Pons (tissue), 1 donor: ENCODE measurements at places on chromosomes 3 and 15.

DNA sequence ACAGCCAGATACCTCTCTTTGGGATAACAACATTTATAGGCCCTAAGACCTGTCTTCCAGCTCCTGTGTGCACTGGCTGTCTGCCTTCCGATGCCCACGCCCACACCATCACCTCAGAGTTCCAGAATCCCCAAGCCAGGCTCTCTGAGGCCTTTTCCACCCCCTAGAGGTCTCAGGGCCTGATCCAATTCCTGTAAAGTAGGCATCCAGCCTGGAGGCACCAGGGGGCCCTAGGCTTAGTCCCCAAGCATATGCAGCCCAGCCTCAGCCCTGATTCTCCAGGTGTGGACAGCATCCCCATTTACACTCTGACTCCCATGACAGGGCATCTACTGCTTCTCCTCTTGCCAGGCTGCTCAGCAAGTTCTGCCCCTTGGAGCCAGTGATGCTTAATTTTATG is 72.7 kb upstream of the CORO2B start:
- no peak for DNase-seq

- DNase-seq = no peak
Measured at GRCh38 chr15:52661909-52662308, 17.3 kb downstream of the ATOSA start.

DNA sequence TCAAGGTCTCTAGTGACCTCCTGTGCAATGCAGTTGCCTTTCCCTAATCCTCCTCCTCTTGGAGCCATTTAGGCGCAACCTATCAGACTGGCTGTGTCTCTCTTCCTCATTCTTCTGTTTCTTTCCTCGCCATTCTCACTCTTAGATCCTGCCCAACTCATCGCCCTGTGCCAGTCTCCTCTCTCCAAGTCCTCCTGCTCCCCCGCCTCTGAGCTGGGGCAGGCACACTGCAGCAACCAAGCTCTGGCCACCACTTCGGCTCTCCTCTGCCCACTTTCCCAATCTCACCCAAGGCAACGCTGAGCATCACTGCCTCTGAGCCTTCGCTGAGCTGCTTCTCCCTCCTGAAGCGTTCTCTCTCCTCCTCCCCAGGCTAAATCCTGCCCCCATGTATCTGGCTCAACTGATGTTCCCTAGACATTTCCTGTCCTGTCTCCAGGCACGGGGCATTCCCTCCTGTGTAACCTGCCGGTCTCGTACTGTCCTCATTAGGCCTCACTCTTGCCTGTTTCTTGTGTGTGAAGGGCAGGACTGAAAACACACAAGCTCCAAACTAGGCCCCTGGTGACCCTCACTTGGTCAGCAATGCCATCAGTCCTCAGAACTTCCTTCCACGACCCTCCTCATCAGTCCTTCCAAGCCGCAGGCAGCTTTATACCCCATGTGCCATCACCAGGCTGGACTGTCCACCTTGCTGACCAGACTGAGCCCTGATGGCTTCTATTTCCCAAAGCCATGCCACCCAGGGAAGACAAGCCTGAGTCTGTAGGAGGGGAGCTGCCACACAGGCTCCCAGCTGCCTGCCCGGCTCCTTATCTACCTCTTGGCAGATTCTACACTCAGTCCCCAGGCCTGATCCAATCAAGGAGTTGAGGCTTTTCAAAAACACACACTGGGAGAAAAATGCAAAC is 85.6 kb downstream of the SEC22A start:
- DNase-seq = no peak

- no peak for DNase-seq
Measured at GRCh38 chr3:111695636-111696117, 100.5 kb upstream of the ZBED2 start.

- DNase-seq = no peak
Measured at GRCh38 chr3:170982733-170983132, 43.8 kb downstream of the SLC2A2 start.

DNA sequence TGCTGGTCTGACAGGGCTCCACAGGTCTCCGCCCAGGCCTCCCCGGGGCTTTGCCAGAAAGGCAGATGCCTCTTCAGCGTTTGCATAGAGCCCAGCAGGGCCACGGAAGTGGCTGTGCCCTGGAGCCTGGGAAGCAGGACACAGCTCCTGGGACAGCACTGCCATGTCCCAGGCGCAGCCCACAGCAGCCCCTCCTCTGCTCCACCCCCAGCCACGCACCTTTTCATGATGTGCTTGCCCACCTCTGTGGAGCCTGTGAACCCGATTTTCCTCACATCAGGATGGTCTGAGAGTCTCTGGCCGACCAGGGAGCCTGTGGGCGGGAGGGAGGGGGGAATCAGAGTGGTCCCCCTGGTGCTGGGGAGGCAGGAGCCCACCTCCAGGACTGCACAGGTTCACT is 33.9 kb upstream of the SLC41A3 start:
- DNase-seq = no peak

DNA sequence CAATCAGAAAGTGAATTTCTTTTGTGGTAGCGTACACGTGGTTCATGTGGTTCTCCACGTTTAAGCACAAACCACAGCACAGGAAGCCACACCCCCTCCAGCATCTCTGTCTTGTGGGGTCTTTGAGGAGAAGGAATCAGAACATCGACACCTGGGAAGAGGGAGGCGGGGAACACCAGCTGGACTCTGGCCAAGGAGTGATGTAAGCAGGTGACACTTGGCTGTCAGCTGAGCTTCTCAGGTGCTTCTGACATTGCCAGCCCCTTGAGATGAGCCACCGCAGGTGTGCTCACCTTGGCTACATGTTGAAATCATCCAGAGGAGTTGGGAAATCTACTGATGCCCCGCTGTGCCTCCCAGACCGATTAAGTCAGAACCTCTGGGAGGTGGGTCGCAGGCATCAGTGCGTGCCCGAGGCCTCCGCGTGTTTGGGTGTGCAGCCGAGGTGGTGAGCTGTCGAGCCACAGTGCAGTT is 85.0 kb downstream of the FAM81A start:
- DNase-seq = no peak

GRCh38 chr3:63051920-63052319 is 176.7 kb upstream of the CADPS start:
- DNase-seq = no peak

- no peak for DNase-seq
Measured at GRCh38 chr15:88982304-88982945, 69.2 kb upstream of the MFGE8 start.

DNA sequence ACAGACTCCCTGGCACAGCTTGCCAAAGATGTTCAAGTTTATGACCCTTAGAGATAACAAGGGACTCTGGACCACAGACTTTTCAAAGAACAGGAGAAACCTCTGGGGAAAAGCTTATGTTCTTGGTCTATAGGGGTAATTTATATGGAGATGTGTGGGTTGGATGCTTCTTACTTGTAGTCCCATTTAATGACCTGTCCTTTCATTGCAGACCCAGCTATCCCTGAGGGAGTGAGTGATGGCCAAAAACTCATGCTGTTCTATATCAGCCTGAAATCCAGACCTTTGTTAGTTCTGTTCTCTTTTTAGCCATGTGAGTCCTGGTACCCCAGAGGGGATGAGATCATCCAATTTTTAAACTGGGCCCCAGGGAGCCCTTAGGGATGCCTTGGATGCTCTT is 43.7 kb upstream of the MRPL3 start:
- DNase-seq = no peak

DNA sequence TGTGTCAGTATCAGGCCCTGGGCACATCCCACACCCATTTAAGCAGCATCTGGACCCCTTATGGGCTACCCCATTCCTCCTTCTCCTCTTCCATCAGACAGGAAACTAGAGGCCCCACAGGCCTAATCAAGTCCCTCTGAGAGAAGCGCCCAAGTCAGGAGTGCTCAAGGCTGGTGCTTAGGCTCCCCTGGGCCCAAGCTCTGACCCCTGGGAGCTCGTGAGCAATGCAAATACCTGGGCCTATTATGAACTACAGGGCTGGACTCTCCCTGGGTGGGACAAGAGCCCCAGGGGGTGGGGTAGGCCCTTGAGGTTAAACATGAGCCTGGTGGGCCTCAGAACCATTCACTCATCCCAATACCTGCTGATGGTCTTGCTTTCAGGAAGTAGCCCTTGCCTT is 57.4 kb downstream of the SEMA3G start:
- no peak for DNase-seq

DNA sequence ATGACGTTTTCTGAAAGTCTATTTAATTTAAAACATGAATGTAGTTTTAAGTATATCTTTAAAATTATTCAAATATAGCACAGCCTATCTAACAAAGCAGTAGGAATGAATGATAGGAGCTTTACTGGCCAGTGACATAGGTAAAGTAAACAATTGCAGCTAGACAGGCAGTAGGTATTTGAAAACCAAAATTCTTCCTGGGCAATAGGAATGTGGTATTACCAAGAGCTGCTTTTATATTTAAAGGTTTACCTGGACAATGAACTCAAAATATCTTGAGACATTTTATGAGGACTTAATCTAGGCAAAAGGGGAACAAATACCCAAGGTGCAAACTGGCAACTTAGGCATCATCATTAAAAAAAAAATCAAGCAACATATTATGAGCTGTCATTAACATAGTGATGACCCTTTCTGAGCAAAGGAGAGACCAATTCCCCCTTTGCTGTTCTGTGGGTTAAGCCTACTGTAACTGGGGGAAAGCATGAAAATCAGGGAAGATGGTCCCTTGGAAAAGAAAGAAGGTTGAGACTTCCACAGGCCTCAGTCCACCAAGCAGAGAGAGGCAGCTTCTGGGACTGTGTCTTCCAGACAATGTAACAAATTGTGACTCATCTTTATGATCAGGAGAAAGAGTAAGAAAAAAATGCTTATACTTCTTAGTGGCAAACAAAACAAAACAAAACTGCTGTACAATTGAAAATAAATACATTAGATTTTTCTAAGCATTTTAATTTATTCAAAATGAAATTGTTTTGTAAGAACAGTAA is 12.9 kb downstream of the ISL2 start:
- DNase-seq = no peak

GRCh38 chr3:73623346-73623745 is 1.4 kb downstream of the PDZRN3 start:
- no peak for DNase-seq

- no peak for DNase-seq
Measured at GRCh38 chr3:189188466-189188865, 16.7 kb downstream of the TPRG1 start.

- DNase-seq = no peak
Measured at GRCh38 chr3:172262991-172263608, 185.2 kb downstream of the GHSR start.

GRCh38 chr3:169563775-169564059 is 99.8 kb downstream of the MECOM start:
- no peak for DNase-seq

- no peak for DNase-seq
Measured at GRCh38 chr3:11948331-11948730, 55.9 kb upstream of the SYN2 start.

DNA sequence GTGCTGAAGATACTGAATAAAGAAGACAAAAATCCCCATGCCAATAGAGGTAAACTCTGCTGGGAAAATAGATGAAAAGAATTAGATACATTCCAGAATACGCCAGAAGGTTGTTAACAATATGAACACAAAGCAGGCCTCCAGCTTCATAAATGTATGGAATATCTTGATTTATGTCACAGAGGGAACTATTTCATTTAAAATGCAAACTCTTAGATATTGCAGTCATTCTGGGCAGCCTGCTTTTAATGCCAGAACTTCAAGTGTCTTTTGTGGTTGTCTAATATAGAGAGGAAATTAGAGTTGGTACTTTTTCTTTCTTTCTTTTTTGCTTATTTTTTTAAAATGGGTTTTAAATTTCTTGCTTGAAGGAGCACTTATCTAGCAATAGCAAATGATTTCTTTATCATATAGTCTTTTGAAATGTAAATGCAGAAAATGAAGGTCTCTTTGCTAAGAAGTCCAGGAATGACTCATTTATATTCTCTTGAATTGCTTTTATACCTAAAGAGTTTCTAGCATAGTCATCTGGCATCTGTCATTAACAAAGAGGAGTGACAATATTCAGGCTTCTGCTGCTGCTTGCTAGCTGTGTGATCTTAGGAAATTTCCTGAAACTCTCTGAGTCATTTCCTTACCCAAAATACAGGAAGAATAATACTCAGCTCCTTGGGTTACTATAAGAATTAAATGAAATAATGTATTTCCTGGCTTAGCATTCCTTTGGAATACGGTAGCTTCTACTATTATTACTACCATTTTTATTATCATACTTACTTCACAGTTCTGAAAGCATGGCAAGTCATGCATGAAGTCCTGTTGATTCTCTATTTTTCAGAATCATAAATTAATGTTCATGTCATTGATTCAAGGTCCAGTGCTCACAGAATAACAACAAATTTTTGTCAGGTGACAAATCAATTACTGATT is 527.6 kb downstream of the DIPK2A start:
- no peak for DNase-seq

- DNase-seq = no peak
Measured at GRCh38 chr15:85302271-85302670, 78.1 kb upstream of the AKAP13 start.

GRCh38 chr3:90011131-90011530 is 903.7 kb downstream of the EPHA3 start:
- DNase-seq = no peak
